Globus pallidus (tissue), 1 donor: ENCODE measurements at places on chromosomes 2 and 18.

DNA sequence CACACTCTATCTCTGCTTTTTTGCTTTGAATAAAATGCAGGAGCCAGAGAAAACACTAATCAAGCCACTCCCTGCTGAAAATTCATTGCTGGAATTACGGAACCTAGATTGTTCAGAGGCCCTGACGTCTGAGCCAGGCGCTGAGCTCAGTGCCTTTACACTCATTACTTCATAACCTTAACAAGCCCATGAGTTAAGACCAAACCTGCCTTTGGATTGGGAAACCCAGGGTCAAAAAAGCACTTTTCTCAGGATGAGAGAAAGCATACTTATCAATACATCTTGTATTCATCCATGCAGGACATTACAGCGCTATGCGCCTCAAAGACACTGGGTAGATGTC lies 762 bp downstream of the INO80C start:
- no peak for DNase-seq

DNA sequence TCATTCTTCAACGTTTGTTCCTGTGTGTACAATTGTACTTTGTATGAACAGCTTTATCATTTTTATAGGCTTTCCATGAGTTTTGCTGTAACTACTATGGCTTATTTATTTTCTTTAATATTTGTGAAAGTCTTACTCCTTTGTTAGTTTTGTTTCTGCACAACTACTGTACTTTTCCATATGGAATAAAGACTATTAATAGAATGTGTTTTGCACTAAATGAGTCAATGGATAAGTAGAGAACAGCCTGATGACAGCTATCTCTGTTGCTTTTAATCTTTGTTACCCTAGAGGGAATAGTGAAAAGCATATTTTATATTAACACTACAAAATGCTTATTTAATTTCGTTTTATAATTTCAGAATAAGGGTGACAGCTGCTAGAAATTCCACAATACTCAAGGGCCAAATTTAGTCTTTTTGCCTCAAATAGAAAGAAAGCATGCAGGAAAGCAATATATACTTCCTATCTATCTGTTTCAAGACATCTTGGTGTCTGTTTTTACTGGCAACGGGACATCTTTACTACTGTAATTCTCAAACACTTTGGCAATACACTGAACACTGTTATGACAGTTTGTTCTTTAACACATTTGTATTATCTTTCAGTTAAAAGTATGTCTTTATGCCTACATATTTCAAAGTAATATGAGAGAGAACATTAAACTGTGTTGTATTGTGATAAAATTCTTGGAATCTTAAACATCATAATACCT lies 53.9 kb downstream of the WDSUB1 start:
- DNase-seq, result no peak

DNA sequence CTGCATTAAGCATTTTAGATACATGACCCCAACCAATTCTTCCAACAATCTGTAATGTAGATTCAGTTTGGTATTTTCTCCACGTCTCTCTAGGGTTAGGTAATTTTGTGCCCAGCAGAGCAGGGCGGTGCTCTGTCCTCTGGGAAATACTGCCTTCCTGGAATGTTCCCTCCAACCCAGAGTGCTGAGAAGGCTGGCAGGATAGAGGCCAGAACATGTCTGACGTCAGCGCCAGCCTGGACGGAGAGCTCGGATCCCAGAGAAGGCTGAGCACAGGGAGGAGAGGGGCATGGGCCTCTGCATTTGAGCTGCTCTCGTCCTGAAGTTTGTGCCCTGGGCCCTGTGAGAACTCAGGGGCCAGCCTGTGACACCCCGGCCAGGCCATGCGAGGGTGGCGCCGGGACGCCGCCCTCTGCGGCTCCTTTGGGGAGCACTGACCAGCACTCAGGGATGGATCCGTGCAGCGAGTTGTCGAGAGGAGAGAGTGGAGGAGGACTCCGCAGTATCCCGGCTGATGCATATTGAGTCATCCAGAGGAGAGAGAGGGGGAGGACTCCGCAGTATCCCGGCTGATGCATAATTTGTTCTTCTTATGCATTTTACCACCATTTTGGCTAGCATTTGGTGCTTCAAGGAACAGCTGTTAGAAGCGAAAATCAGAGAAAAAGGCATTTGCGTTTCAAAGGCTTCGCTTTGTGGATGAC lies 80.0 kb upstream of the PXDN start:
- DNase-seq, result no peak

DNA sequence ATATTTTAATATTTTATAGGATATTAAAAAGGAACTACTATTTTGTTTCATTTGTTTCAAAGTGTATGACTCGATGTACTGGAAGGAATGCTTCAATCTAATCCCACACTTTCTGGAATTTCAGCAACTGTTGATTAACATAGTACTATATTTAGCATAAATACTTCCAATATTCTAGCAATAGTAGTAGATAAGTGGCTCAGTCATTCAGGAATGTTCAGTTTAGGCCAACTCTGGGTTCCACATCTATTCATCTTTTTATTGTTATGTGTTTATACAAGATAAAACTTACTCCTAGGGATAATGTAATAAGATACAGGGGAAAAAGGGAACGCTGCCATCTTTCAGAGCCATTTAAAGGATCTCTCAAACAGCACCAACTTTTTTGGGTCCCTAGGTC lies 22.3 kb upstream of the ORC2 start:
- no peak for DNase-seq

- no peak for DNase-seq
Measured at GRCh38 chr2:168174756-168175155, 72.6 kb downstream of the STK39 start.

- DNase-seq, result no peak
Measured at GRCh38 chr2:190093793-190094192, 31.3 kb upstream of the MSTN start.

- DNase-seq, result peak; percentile 74
Measured at GRCh38 chr18:11154368-11154989, 5.1 kb upstream of the PIEZO2 start.

DNA sequence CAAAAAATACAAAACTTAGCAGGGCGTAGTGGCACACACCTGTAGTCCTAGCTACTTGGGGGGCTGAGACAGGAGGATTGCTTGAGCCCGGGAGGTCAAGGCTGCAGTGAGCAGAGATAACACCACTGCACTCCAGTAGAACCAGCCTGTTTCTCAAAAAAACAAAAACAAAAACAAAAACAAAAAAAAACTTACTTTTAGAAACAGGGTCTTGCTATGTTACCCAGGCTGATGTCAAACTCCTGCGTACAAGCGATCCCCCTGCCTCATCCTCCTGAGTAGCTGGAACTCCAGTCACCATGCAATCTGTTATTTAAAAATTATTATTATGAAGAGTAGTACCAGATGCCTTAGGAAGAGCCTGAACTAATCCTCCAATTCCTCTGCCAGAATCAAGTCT lies 35.0 kb upstream of the GLI2 start:
- DNase-seq, result no peak

GRCh38 chr18:61553045-61553659 lies 219.9 kb downstream of the CDH20 start:
- DNase-seq, result no peak

GRCh38 chr2:69742322-69742952 lies 503 bp downstream of the ANXA4 start:
- no peak for DNase-seq

DNA sequence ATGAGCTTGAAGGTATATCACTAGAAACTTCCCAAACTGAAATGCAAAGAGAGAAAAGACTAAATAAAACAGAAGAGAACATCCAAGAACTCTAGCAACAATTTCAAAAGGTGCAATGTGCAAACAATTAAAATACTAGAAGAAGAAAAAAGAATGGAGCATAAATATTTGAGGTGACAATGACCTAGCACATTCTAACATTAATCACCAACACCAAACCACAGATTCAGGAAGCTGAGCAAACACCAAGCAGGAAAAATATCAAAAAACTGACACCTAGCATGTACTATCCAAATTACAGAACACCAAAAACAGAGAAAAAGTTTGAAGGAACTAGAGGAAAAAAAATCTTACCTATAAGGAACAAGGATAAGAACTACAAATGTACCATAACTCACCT lies 460.8 kb downstream of the IRS1 start:
- DNase-seq, result no peak

DNA sequence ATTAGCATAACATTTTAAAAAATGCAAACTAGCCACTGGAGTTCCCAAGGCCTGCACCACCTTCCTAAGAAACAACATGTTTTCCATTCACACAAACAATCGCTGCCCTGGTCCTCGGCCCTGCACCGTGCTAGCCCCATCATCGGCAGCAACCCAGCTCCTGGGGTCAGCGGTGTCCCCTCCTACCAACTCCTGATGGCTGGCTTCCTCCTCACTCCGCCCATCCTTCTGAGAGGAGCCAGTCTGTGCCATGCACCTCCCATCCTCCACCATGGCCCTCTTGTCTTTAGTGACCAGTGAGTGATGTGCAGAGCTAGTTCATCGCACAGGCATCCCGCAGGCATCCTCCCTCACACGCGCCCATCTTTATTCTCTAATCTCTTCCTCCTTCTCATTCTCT lies 81.9 kb downstream of the LONRF2 start:
- no peak for DNase-seq

DNA sequence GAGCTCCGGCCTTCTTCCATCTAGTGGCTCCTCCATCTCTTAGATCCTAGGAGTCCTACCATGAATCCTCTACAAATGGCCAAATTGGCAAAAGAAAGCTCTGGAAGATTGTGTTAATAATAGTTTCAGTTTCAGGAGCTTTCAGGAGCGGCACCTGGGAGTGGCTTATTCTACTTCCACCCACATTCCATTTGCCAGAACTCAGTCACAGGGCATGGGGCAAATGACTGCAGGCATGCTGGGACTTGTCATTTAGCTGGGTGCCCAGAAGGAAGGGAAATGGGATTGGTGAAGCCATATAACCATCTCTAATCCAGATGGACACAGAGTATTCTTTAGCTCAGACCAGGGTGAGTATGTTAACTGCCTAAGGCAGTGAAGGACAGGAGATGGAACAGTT lies 3.6 kb upstream of the LRATD1 start:
- no peak for DNase-seq

- no peak for DNase-seq
Measured at GRCh38 chr2:12177455-12178288, 431.2 kb downstream of the LPIN1 start.

GRCh38 chr18:74679679-74680076 lies 82.0 kb downstream of the ZNF407 start:
- no peak for DNase-seq

DNA sequence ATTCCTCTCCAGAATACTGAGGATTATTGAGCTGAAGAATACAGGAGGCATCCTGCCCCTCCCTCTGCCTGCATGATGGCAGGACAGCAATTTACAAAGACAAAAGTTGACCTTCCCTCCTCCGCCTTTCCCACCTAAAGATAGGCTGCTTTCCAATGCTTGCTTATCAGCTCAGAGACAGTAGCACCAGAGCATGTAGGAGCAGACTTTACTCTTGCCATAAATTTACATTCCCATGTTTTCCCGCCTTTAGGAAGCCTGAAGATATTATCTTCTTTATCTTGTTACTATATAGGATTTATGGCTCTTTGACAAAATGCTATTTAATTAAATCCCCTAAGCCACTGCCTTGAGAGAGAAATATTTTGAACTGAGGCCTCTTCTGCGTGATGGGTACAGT lies 135.6 kb upstream of the HNMT start:
- no peak for DNase-seq

DNA sequence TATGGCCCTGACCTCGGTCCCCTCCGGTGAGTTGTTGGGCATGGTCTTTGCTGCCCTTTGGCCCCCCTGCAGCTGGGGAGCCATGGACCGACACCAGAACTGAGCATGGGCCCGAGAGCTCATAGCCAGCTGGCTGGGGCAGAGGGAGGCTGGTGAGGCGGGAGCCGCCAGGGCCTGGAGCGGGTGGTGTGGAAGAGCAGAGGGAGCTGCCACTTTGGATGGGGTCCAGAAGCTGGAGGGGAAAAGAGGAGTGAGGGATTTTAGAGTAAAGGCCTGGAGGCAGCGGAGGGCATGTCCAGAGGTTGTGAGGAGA lies 16.5 kb upstream of the CNNM3 start:
- DNase-seq, result no peak

GRCh38 chr2:216202626-216203250 lies 93.6 kb downstream of the XRCC5 start:
- DNase-seq, result no peak

GRCh38 chr2:239566995-239567568 lies 166.3 kb upstream of the HDAC4 start:
- no peak for DNase-seq

DNA sequence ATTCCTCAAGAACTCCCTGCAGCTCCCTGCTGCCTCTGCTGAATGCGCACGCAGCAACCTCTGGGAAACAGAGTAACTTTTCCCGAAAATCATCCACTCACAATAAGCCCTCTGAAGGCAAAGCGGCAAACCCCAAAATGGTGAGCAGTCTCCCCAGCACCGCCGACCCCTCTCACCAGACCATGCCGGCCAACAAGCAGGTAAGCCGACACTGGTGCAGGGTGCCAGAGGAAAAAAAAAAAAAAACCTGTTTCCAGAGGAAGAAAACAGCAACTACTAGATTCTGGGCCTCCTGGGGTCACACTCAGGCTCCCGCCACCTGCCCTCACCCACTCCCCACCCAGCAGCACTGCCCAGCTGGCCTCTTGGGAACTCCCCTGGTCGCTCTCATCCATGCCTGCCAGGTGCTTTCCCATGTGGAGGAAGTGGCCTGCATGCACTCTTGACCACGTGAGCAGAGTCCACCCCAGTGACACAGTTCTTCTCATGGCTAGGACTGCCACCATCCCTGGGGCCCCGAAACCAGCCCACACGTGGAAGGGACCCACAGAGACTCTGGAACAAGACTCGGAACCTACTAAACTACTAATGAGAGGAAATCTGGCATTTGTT lies 36.9 kb downstream of the KCTD18 start:
- no peak for DNase-seq

- no peak for DNase-seq
Measured at GRCh38 chr2:1993711-1994682, 249.7 kb upstream of the PXDN start.

GRCh38 chr2:180842461-180842860 lies 137.9 kb upstream of the UBE2E3 start:
- DNase-seq, result no peak

- DNase-seq, result no peak
Measured at GRCh38 chr18:53757328-53757727, 467.1 kb downstream of the MBD2 start.

DNA sequence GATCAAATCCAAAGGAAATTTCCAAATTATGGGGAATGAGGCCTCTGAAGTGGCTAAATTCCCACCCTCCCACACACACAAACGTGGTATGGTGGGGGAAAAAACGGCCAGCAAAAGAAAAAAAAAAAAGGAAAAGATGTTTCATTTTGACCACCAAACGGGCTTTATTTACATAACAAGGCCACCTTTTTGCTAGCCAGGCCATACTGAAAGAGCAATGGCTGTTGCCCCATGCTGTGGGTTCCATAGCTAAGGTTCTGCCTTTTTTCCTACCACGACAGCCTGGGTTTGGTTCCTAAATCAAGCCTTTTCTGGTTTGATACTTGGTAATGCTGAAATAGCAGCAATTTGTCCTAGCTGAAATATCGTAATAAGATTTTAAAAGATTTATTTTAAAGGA lies 14.0 kb upstream of the IL1B start:
- no peak for DNase-seq

DNA sequence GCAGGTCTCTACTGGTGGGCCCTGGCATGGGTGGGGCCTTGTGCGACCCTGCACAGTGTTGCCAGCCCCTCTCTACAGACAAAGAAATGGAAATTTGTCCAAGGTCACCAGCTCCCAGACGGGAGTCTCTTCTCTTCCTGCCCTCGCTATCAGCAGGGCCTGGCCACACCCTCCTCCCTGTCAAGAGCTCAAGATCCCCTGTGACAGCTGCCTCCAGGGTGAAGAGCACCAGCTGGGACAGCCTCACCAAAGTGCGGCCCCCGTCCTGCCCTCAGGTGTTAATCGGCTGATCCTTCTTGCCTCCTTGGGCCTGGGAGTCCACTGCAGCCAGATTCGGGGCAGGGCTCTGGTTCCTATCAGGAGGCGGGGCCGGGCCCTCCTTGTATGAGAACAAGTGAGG lies 259.1 kb downstream of the TWIST2 start:
- DNase-seq, result no peak
